ENCODE measurements at places on chromosomes 3 and 15. TPM values are rescaled to one million over a fixed set of nuclear protein-coding genes. Genes with fewer than 3 reads are reported as not detected.

- DNase-seq: no peak
These were observed 391.9 kb downstream of the OCA2 start for GRCh38 chr15:27707257-27707656.

- no peak for DNase-seq
These were observed 8.8 kb upstream of the ATP11B start for GRCh38 chr3:182784542-182784941.

GRCh38 chr3:114218006-114218405, 19.4 kb downstream of the ZNF80 start:
- no peak for DNase-seq

GRCh38 chr3:17946619-17947018, 204.2 kb upstream of the TBC1D5 start:
- no peak for DNase-seq

Gene AGBL1
- total RNA-seq: not detected

Gene ZDHHC19
- total RNA-seq: 0.33 TPM

Gene ACKR4
- not detected for total RNA-seq

Data from Panc1 (cell line).